ENCODE measurements at places on chromosomes 2 and 18. TPM values are rescaled to one million over a fixed set of nuclear protein-coding genes. Genes with fewer than 3 reads are reported as not detected.
A peak's percentile ranks its signal among the peaks of the same experiment; 100 is the strongest.

The TEX51 gene
- total RNA-seq, result not detected

The MOCOS gene
- total RNA-seq, result 7.5 TPM

The RTP5 gene
- total RNA-seq, result not detected

The RAB17 gene
- total RNA-seq, result 64.8 TPM

The NT5DC4 gene
- 0.12 TPM for total RNA-seq

The CENPA gene
- 1.3 TPM for total RNA-seq

- DNase-seq, result no peak
These were observed 135.5 kb downstream of the GLI2 start for GRCh38 chr2:120871016-120871635.

DNA sequence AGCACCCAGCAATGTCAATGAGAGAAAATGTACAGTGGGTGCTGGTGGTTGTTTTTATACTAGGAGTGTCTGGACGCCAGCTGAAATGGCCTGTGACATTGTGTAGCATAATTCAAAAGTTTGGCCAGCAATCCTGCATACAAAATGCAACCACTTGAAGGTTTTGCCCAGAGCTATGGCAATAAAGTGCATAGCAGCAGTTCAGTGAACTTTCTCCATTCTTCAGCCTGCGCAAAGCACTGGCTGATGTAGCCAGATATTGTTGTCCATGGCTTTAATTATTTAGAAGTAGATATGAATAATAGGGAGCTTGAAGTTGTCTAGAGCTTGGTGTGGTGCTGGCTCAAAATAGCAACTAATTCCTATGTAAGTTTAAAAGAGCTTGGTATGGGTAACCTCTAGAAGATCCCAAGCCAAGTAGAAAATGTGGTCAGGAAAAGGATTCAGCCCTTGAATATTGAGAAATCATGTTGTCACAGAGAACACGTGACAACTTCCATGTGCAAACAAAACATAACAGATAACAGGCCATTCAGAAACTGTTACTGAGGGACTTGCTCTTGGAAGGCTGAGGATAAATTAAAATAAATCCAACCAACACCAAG, 33.3 kb upstream of the PGAP1 start:
- no peak for DNase-seq

DNA sequence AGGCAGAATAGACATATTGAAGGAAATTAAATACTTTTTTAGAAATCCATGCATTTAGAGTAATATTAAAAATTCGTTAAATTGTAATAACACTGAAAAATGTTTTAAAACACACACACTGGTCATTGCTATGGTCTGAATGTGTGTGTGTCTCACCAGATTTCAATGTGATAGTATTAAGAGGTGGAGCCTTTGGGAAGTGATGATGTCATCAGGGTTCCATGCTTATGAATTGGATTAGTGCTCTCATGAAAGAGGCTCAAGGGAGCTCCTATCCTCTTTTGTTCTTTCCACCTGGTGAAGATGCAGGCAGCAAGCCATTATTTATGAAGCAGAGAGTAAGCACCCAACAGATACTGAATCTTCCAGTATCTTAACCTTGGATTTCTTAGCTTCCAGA, 441.8 kb downstream of the CDH2 start:
- DNase-seq, result no peak

DNA sequence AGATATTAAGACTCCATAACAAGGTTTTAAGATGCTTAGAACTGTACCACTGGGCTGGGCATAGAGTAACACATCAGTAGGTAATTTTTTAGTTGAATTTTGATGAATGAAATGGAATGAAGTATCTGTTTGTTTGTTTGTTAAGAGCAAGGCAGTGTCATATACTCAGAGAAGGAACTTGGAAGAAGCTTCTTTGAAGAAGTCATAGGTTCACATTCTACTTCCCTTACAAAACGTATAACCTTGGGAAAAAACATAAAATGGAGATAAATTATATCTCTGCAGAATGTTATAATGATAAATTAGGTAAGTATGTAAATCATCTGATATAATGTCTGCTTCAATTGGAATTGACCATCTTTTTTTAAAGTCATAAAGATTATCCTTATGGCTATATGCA, 122.1 kb upstream of the SLC39A10 start:
- no peak for DNase-seq

DNA sequence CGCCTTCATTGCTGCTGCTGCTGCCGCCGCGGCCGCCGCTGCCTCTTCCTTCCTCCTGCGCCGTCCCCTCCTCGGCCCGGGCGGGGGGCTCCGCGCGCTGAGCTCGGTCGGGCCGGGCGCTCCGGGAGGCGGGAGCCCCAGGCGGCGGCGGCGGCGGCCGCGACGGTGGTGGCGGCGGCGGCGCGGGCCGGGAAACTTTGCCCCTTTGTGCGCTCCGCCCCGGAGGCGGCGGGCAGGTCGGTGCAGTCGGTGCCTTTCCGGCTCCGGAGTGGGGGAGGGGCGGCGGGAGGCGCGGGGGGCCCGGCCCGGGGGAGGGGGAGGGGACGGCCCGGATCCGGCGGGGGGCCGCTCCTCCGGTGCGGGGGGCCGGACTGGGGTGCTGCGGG, 205 bp downstream of the TET3 start:
- peak; percentile 46 for DNase-seq

DNA sequence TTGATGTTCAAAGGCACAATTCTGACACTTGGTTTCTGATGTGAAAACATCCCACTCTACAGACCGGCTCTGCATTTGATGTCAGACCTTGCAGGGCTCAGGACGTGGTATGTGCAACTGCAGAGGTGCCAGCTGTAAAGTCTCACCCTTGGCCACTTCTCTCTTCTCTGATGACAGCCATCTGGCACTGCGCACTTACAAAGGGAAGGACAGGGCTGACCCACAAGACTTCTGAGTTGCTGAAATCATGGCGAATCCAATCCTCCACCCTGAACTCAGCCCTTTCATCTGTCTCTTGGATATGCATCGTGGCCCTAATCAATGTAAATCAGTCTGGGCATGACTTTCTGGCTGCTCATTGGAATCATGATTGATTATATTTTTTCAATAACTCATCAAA, 82.5 kb downstream of the SEPTIN10 start:
- DNase-seq, result no peak

DNA sequence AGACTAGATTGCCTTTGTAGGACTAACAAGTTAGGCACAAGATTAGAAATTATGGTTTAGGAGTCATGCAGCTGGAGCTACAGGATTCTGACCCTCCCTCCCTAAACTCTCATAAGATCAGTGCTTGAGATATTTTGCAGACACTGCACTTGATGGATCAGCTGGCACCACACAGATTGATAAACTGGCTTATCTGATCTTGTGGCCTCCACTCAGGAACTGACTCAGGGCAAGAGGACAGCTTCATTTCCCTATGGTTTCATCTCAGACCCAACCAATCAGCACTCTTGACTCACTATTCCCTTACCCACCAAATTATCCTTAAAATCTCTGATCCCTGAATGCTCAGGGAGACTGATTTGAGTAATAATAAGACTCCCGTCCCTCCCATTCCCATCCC, 152.3 kb downstream of the DIS3L2 start:
- DNase-seq, result no peak

DNA sequence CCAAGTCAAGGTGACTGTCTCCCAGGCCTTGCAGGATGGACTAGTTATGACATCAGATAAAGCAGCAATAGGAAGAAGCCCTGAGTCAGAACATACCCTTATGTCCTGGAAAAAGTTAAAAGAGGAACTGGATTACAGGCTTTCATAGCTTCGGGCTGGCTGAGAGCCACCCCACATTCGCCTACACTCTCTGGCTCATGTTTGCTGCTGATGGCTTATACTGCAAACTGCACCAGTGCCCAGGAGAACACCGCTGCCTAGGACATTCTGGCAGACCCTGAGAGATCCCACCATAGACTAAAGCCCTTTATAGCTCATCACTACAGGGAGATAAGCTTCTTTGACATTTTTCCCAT, 20.3 kb downstream of the SLC8A1 start:
- DNase-seq, result no peak

GRCh38 chr2:216477283-216478035, 21.2 kb upstream of the RPL37A start:
- DNase-seq, result no peak

DNA sequence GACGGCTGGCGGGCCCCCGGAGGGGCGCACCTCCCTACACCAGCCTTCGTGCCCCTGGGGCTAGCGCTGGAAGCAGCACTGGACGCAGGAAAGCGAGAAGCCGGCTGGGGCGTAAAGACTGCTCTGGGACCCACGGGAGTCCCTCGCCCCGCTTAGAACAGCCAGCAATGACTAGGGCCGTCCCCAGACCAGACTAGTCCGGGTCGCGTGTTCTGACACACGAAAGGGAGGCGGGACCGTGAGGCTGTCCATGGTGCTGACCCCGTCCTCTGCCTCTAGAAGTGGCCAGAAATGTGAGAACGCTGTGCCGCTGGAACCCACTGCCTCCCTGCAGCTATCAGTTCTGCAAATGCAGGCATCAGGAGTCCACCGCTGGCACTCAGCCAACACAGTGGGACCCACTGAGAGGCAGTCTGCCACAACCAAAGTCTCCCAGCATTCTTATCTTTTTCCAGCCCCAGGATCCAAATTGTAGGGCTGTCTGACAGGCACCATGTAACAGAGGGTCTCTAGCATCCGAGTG, at the start of gene UCN:
Gene UCN (minus strand): TSS at position 87 of the 523 bp plus-strand sequence. CDS start 550 bp downstream, outside the sequence.
- DNase-seq, result peak; percentile 50

GRCh38 chr18:38575648-38576047, 1010.0 kb upstream of the CELF4 start:
- no peak for DNase-seq

DNA sequence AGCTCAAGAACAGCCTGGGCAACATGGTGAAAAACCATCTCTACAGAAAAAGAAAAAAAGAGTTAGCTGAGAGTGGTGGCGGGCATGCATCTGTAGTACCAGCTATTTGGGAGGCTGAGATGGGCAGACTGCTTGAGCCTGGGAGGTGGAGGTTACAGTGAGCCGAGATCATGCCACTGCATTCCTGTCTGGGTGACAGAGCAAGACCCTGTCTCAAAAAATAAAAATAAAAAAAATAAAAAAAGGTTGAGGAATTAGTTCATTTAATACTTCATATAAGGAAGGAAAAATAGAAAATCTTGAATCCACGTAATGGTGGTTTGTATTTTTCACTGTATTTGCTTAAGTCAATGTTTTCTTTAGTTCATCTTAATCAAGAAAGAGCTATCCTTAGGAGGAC, 241.7 kb downstream of the TGIF1 start:
- DNase-seq, result no peak

DNA sequence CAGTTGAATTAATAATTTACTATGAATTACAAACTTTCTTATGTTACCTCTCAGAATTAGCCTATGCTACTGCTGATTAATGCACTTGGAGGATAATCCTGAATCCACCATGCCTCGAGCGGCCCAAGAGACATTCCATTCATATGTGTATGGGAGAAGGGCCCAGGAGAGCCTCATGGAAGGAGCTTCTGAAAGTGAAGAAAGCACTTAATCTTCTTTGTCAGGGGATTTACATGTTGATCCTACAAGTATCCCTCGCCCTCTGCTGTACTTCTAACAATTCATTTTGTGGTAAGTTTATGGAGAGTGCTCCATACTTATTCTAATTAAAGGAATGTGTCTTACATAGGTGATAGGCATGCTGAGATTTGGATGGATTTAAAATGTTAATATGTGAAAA, 1189.1 kb upstream of the NXPH2 start:
- DNase-seq, result no peak

DNA sequence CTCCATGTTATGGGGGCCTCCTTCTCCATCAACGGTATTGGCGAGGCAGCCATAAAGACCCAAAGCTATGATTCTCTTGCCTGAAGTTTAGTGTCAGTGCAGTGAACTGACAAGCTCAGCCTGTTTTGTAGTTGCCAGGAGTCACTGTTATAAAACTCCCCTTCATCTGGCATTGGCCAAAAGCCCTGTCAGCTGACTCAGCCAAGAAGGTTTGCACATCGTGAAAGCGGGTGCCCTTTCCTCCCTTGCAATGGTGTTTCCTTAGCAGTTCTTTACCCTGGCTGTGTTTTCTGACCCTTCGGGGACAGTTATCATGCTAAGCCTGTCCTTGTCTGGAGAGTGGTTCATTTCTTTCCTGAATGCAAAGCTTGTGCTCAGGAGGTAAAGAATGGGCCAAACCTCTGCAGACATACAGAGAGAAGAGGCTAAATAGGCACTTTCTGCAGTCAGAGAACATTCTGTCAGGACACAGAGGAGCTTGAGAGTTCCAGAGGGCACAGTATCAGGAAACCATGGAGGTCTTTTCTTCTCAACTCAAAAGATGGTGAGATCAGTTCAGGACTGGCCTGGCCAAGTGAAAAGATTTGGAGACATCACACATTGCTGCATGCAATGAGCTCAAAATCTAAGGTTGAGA, 414.2 kb downstream of the ZNF521 start:
- DNase-seq, result no peak

GRCh38 chr2:48343571-48344440, 186.1 kb upstream of the STON1 start:
- DNase-seq, result no peak

DNA sequence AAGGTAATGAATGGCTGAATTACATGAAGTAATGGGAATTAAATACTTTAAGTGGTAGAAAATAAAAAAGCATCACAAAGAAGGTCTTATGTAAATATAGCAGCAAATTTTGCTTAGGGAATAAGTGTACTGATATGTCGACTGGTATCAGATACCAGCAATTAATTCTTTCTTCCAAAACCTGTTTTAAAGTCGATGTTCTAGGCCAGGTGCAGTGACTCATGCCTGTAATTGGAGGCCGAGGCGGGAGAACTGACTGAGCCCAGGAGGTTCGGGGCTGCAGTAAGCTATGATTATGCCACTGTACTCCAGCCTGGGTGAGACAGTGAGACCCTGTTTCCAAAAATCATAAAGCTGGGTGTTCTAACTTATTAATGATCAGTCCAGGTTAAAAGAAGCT, 30.3 kb downstream of the SP3 start:
- DNase-seq, result no peak

- peak; percentile 28 for DNase-seq
These were observed 342.9 kb downstream of the SPAG16 start for GRCh38 chr2:213627054-213627710.

DNA sequence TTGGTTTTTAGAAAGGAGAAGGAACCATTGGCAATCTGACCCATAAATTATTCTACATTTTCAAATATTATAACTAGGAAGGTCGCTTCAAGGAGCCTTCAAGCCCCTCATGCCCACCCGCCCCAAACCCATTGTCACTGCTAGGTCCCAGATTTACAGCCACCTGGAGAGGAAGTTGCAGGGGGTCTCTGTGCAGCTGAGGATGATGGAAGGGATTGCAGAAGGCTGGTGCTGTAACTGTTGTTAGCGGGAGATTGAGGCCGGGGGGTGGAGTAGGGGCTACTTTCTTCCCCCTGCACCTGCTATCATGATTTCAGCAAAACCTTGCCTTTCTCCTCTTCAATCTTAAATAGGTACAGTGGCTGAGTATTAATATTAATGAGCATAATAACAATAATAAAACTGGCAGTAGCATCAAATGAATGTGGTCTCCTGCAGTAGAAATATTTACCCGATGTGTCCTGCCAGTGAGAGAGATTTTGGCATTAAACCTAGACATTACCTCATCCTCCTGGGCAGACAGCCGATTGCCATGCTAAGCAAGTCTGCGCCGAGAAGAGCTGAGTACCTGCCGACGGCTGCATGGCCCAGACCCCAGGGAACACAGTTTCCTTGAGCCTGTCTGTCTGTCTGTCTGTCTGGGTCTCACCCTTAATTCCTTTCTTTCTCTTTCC, 225.4 kb downstream of the FAM210A start:
- DNase-seq, result peak; percentile 59

GRCh38 chr2:74779587-74780135, 54.3 kb upstream of the HK2 start:
- peak; percentile 19 for DNase-seq

Data from mucosa of gallbladder (tissue), 1 donor.